ENCODE measurements at places on chromosomes 16 and 17.

DNA sequence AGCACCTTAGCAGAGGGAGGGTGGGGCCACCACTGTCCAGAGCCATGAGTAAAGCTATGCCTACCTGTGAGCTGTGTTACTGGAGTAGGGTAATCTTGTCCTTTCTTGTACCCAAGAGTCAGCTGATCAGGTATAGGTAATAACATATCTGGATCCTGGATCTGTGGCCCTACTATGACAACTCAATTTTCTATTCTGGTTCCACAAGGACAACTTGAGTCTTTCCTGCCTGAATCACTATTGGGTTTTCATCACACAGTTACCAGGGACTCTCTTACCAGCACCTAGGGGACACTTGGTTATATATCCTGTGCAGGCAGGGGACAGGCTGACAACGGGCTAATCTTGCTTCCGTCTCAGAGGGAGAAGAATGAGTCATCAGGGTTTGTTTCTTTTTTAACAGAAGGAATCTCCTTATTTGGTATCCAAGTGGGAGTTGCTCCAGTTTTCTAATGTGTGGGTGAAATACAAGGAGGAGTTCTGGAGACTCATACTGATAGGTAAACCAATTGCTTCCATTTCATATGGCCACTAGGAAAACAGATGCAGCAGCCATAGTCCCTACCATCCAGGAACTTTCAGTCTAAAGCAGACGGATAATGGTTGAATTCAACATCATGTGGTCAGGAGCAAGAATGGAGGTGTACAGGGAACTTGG lies 6.8 kb downstream of the ZNF267 start:
- DNase-seq, result peak; percentile 54

DNA sequence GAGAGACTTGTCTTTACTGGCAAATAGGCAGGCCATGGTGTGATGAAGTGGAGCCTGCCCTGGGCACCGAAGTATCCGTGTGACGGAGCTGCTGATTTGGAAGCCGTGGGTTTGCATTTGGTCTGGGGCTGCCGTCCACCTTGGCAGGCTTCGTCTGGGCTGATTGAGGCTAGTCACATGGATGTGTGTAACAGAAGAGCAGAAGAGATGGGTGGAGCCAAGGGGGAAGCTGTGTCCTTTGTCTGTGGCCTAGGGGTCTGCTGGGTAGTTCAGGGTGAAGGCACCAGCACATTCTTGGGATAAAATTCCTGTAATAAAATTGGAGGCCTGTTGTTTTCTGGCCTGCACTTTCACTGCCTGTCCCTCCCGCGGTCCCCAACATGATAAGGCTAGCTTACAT lies 106.1 kb downstream of the AATF start:
- no peak for DNase-seq

DNA sequence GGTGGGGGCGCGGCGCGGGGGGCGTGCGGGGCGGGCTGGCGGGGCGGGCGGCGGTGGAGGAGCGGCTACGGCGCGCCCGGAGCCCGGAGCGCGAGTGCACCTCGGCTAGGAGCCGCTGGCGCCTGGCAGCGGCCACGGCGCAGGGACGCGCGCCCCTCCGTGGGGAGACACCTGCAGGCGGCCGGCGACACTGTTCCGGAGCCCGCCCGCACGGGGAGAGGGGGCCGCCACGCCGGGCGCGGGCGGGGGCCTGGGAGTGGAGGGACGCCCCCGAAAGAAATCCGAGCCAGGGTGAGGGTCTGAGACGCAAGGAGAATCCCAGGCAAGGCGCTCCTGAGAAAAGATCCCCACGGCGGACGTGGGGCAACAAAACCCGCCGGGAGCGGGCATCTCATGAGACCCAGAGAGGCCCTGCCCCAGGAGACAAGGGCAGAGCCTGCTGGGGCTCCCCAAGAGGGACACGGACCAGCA lies at the start of gene GSG1L:
TSS of gene GSG1L (minus strand) at position 124 of the 471 bp plus-strand sequence. CDS start 290 bp downstream, outside the sequence.
- no peak for DNase-seq

- no peak for DNase-seq
Observed at GRCh38 chr16:15658149-15658548, 8.1 kb downstream of the NDE1 start.

DNA sequence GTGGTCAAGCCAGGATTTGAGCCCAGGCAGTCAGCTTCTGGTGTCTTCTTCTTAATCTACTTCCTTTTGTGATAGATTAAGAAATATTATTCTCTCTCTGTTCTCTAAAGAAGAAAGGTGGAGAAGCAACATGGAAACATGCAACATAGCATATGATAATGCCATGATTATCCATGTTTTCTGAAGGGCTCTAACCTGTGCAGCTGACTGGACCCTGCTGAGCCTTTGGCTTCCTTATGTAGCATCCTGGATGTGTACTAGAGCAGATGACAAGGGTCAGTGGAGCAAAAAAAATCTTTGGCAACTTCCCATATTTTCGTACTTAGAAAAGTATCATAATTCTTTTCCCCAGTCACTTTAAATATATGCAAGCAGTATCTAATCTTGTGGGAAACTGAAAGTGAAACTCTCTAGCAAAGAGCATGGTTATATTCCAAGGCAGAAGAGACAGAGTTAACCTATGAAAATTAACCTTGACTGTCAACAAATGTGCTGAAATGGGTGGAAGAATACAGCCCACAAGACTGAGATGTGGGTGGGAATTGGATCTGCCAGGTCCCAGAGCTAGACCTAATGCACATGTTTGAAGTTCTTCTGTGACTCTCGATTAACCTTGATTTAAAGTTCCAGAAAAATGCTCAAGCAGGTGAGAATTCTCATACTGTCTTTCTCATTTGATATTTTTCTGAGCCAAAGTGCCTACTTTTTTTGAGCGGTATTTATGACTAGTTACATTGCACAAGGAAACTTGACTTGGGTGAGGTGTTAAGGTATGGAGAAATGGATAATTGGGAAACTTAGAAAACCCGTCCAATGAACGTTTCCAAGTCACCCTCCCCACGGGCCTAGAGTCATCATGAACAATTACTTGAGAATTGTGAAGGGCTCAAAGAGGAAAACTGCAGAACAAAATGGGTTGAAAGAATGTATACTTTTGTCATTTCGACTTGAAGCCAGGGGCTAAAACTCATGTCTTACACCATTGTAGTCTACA lies 248.6 kb downstream of the FTO start:
- DNase-seq, result no peak

DNA sequence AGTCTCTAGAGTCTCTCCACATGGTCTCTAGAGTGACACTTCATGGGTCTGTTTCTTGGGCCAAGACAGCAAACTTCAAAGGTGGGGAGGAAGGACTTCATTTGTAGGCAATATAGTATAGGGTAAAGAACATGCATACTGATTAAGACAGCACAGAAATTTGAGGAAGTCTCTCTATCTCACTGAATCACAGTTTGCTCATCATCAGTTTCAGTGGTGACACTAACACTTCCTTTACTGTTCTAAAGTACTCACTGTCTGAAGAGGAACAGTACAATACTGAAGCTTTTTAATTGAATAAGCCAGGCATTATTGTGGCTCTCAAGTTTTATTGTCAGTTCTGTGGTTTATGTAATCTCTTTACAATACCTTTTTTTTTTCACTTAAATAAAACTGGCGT lies 656.4 kb upstream of the CDH8 start:
- DNase-seq, result no peak

GRCh38 chr16:2520784-2521531 lies 787 bp downstream of the AMDHD2 start:
- peak; percentile 85 for DNase-seq

DNA sequence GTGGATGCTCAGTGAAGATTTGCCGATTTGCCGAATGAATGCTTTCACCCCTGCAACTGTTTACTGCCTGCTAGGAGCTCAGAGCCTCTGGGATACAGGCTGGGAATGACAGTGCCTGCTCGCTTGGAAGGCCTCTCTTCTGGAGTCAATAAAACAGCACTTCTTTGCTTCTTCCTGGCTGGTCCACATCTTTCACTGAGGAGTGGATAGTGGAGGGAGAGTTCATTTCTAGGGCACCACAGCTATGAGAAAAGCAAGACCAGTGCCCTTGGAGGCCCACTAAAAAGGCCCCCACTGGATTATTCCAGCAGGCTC lies 3.1 kb upstream of the USP7 start:
- no peak for DNase-seq

DNA sequence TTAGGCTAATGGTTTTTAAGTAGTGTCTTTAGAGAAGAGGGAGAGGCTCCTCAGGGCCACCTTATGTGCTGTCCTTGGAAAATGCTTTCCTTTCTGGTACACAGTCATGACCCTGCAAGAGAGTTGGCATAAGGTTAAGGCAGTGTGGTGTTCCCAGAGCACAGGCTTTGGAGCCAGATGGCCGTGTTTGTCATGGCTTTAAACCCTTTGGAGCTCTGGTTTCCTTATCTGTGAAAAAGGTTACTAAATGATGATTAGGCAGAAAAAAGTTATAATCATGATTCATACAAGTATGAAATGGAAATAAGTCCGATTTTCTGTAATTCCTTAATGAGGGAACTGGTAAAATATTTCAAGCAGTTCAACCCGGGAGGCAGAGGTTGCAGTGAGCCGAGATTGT lies 13.2 kb downstream of the UTP4 start:
- DNase-seq, result no peak

- DNase-seq, result no peak
Observed at GRCh38 chr16:78689536-78689935, 590.1 kb downstream of the WWOX start.

DNA sequence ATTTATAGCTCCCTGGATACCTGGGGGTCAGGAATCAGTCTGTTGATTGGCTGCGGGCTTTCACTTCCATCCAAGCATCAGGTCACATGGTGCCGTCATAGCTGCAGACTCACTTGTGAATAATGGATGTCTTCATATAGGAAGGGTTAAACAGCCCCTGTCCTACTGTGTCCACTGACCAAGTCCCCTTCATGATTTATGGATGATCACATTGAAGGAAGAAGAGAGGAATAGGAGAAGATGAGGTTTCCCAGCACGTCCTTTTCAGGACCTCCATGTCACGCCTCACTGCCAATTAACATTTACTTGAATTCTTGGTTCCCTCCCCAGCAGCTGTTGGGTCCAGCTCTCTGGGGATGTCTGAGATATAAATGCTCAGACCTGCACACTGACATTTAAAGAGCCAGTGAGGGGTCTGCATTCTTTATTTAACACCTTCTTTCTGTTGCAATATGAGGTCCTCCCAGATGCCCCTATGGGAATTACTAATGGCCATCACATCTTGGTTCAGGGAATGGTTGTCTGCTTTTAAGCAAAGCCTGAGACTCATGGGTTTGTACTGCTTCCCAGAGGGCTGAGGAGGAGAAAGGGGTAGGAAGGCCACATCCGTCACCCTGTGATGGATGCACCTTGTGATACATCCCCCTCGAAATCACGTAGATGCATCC lies 230.6 kb upstream of the HSBP1 start:
- no peak for DNase-seq

- DNase-seq, result no peak
Observed at GRCh38 chr16:89246383-89246902, 28.9 kb downstream of the ZNF778 start.

DNA sequence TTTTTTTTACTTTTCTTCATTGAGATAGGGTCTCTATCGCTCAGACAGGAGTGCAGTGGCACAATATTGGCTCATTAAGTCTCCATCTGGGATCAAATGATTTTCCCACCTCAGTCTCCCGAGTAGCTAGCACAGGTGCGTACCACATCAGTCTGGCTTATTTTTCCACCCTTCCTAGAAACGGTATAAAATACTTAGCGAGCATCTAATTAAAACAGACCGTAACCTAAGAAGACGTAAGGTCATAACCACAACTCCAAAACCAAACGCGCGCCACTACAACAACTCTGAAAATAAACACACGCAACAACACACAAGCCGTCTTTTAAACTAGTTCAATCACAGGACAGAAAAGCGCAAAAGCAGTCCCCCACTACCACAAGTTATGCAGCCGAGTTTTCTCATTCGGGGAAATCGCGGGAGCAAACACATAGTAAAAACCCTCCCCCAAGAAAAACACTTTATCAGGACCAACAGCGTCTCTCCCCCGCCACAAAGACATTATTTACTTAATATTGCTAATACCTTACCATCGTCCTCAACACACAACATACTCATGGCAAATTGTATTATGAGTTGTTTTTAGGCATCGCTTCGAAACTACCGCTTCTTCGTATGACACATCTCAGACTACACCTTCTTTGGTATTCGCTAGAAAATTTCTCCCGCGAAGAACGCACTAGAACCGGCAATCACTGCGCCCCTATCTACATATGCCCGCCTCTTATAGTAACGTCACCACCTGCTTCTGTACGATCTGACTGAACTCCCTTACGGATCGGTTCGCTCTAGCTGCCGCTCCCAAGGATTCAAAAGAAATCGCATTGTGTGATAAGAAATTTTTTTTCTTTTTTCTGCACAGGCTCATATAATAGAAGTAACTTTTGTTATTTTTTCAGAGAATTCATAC lies 32.8 kb downstream of the TEX14 start:
- peak; percentile 86 for DNase-seq

- DNase-seq, result no peak
Observed at GRCh38 chr17:48161127-48161905, 53.8 kb downstream of the SNX11 start.

GRCh38 chr17:61635913-61636432 lies 45.0 kb upstream of the NACA2 start:
- peak; percentile 32 for DNase-seq

- no peak for DNase-seq
Observed at GRCh38 chr17:82780971-82781893, 29.4 kb downstream of the TBCD start.

DNA sequence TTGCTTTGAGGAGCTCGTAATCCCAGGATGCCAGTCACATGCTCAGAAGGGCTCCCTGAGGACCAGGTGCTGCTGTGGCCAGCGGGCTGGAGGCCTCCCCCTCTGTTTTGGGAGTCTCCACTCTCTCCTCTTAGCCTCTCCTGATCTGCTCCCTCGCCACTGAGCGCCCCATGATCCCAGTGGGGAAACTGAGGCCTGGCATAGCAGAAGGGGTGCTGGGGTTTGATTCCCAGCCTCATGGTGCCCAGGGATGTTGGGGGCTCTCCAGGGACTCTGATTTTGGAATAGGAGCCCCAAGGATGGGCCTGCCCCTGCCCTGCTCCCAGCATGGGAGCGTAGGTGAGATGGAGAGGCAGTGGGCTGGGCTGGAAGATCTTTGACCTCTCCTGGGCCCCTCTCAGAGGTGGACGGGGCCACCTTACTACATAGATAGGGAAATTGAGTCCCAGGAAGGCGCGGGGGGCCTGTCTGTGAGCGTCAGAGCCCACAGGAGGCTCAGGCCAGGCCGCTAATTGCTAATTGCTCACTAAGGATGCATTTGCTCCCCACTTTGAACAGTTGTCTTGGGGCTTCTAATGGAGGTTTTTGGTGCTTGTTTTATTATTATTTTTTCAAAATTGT lies 525 bp upstream of the ADCY7 start:
- no peak for DNase-seq

- no peak for DNase-seq
Observed at GRCh38 chr16:89034971-89035668, 58.1 kb upstream of the CBFA2T3 start.

- DNase-seq, result no peak
Observed at GRCh38 chr17:51869387-51869786, 289.1 kb downstream of the CA10 start.

GRCh38 chr17:16968786-16969185 lies 3.1 kb downstream of the TNFRSF13B start:
- no peak for DNase-seq

- no peak for DNase-seq
Observed at GRCh38 chr17:10061111-10061845, 137.1 kb downstream of the GAS7 start.

Data from CD4-positive, alpha-beta T cell treated with Interferon gamma for 1 hour (primary cell).